Amygdala (tissue), 56 donors: ENCODE measurements at places on chromosomes 3 and 15.

DNA sequence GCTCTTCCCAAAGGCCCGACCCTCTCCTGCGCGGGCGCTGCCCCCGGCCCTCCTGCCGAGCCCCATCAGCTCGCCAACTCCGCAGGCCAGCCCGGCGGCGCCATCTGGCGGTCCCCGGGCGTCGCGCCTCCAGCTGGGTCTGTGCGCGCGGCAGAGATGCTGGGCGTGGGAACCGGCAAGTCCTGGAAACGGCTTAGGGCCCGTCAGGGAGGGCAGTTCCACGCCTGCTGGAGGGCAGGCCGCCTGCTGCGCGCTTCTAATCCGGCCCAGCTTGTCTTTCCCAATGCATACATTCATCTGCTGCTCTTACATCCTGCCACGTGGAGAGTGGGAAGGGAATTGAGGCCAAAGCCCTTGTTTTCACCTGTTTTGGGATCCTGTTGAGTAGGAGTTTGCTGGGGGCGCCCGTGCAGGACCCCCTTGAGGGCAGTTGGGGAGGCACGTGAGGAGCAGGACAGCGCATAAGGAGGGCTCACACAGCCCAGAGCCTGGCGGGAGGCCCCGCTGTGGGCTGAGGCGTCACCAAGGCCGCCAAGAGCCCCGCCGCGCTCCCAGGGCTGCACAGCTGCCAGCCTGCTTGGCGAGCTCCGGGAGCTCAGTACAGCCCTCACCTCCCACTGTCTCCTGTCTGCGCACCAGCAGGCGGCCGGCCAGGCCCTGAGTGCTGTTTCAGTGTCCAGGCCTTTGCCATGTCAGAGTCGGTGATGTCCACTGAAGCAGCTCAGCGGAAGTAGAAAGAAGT, 165.6 kb downstream of the NSMCE3 start:
- DNase-seq: peak; percentile 24

DNA sequence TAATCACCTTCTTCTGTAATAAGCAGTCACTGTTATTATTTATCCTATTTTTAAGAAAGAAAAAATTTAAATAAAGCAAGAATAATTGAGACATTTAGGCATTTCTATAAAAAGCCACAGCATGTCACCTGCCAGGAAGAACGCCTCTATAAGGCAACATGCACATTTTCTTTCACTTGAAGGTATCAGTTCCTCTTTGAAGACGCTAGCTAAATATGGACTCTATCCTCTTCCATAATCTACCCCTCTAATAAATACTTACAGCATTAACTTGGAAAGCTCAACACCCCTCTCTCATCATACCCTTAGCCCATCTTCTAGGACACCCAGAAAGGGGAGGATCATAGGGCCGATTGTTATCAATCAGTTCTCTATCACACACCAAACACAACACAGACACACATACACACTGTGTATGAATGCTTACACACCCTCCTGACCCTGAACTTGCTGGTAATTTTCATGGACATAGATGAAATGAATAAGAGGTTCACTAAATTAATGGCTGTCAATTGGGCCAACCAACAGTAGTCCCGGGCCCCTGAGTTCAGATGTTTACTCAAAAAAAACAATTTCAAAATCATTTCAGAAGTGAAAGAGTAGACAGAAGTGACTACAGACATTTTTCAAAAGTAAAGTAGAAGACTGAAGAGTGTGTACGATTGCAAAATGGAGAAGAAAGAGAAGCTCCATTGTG, 102.5 kb downstream of the ZMAT3 start:
- DNase-seq: no peak

DNA sequence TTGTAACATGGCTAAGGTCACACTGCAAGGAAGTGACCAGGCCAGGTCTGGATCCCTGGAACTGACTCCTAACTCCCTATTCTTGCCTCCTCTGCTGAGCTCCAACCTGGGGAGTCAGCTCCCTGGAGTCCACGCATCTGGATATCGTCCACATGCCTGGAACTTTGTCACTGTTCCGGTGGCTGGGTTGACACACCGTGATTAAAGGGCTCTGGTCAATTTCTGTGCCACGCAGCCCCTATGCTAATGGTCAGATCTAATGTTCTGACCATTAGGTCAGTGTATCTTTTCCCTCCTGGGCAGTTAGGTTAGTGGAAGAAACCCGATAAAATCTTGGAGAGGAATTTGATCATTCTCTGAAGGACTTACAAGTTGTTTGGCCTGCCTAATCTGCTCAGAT, 1.6 kb upstream of the TPM1 start:
- no peak for DNase-seq

GRCh38 chr3:152330559-152330958, 61.8 kb downstream of the MBNL1 start:
- DNase-seq: no peak

DNA sequence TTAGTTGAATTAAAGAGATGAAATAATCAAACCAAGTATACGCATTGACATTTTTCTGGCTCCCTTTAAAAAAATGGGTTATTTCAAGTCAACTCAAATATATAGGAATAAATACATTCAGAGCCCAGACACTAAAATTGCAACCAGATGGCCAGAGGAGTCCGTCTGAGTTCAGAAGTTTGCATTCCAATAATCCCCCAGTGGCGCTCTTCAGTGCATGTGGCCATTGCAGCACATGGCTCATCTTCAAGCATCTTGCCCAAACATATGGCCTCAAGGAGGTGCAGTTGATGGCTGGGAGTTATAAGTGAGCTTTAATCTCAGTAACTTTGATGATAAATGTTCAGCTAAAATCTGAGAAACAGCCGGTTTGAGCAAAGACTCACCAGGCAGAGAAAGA, 295.8 kb upstream of the LRRN1 start:
- DNase-seq: no peak

DNA sequence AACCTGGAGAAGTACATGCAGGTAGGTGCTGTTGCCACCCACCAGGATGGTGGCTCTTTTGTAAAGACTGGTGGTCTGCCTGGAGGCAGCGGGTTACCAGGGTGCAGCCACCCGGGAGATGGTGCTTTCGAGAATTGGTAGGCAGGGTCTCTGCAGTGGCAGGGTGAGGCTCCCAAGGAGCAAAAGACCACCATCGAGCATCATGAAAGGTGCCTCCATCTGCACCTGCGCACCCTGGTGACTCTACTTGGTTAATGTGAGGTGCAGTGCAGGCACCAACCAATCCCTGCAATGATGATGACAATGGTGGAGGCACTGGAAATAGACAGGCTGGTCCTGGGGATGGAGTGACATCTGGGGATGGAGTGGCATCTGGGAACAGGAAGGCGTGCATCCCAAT, 236.7 kb downstream of the ADAMTS17 start:
- DNase-seq: no peak

DNA sequence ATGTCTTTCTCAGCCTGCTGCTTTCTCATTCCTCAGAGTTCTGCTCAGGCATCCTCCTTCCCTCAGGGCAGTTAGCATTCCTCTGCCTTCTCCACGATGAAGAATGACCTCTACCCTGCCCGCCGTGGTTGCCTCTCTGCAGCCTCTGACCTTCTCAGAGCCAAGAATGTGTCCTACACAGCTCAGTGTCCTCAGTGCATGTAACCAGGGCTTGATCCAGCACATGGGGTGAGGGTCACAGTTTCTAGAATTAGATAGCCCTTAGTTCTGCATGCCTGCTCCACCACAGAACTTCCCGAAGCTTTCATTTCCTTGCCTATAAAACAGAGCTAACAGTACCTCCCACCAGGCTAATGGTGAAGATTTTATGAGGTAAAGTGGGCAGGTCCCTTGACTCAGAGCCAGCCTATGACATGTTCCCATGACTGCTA, 182.1 kb downstream of the CLSTN2 start:
- DNase-seq: no peak

- no peak for DNase-seq
Observed at GRCh38 chr15:53477981-53478766, 281.3 kb downstream of the WDR72 start.

DNA sequence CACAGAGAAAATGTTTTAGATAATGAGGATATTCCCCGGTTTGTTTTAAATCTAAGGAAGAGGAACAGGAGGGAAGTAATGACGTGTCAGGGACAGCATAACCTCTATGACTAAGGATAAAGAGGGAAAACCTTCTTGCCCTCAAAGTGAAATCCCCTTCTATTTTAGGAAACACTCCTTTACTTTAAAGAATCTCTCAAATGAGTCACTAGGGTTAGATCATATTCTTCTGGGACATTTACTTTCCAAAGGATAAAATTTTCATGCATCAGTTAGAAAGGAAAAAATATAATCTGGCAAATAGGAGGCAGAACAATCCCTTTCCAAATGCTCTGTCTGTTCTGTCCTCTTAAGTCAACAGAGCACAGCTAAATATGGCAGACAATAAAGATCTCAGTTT, 43.2 kb upstream of the UBE2E2 start:
- DNase-seq: no peak

- no peak for DNase-seq
Observed at GRCh38 chr3:194086388-194087075, 49.4 kb upstream of the HES1 start.

- no peak for DNase-seq
Observed at GRCh38 chr3:69774029-69774428, 34.8 kb downstream of the MITF start.

GRCh38 chr15:90513448-90513847, 16.3 kb upstream of the CRTC3 start:
- no peak for DNase-seq
